ENCODE measurements at places on chromosomes 6 and 20. TPM values are rescaled to one million over a fixed set of nuclear protein-coding genes. Genes with fewer than 3 reads are reported as not detected.

The NUS1 gene
- 17.7 TPM for total RNA-seq

DNA sequence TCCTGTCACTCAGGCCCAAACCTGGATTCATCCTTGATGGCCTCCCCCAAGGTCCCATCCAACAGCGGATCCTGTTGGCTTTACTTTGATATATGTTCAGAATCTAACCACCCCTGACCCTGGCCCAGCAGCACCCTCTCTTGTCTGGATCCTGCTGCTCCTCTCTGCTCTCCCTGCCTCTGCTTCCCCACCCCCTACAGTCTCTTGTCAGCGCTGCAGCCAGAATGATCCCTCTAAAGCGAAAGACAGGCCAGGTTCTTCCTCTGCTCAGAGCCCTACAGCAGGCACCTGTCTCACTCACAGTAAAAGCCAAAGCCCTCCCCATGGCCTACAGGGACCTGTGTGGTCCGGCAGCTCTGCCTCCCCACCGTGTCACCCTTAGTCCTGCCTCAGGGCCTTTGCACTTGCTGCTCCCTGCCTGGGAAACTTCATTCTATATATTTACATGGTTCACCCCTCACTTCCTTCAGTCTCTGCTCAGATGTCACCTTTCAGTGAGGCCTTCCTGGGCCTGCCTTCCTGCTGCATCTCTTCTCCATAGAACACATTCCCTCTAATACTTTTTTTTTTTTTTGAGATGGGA lies 37.4 kb upstream of the KCNB1 start:
- DNase-seq = no peak

DNA sequence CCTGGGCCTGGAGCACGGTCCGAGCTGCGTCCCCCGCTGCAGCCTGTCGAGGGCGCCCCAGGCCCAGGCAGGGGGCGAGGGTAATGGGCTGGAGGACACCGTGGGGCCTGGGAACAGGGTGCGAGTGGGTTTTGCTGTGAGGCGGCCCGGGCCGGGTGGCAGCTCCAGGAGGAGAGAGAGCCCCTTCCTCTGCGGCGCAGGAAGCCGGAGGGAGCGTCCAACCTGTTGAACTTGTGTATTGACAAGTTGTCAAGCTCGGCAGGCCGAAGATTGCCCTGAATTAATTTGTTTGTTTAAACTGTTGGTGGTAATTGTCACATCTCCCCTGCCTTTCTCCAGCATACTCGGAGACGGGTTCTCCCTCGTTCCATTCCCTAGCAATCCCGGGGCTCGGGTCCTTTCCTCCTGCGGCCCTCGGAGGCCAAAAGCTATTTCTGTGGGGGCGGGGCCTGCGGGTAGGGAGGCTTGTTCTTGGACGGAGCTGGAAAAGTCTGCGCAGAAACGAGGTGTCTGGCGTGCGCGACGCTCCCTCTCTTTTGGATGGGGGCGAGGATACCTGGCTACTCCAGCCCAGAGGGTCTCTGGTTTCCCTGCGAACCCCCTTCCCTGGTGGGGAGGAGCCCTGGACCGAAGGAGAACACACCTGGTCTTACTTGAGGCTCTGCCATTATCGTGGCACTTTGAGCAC lies 9.9 kb downstream of the NR2E1 start:
- DNase-seq = no peak

DNA sequence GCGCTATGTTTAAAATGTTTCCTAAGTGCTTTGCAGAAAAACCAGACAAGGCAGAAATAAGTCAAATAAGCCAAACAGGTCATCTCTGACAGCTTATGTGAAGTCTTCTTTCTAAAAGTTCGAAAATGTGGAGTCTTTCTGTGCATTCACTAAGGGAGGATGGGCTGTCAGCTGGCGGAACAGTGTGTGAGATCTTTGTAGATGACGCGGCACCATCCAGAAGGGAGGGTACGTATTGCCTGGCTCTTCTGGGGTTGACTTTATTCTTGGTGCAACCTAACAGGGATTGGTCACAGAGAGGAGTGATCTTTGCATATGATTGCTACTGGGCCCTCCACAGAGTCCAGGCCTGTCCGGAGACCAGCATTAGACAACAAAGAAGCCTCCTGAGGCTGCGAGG lies 114.5 kb upstream of the EDN1 start:
- DNase-seq = no peak

GRCh38 chr20:61424011-61424627 lies 172.1 kb downstream of the CDH4 start:
- no peak for DNase-seq

The ADGRF1 gene
- total RNA-seq = not detected

DNA sequence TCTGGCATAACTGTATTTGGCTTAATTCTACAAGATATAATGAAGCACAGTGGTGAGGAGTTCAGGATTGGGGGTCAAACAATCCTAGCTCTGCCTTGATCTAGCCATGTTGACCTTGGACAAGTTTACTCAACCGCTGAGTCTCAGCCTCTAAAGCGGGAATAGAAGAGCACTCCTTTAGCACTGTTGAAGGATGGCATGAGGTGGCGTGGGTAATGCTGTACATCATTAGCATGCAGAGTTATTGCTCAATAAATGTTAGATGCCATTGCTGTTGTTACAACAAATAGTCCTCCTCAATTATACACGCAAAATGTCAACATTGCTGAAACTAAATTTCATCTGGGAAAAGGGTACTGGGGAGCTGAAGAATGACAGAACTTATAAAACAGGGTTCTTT lies 78.6 kb downstream of the KIF13A start:
- DNase-seq = no peak

DNA sequence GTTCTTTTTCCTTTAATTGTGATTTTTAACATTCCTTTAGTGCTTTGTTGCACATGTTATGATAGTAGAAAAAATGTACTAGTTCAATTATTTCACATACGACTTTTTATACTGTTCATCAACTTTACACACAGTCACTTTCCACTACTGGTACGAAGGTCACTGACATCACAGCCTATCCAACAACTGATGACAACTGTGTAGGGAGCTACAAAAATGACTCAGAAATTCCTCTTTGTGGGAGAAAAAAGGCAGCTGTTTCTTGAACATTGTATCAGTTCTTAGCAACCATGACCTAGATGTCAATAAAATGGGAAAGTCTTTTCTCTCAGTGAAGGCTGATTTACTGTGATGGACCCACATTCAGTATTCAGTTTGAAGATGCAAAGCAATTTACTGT lies 7.0 kb upstream of the ID4 start:
- DNase-seq = no peak

DNA sequence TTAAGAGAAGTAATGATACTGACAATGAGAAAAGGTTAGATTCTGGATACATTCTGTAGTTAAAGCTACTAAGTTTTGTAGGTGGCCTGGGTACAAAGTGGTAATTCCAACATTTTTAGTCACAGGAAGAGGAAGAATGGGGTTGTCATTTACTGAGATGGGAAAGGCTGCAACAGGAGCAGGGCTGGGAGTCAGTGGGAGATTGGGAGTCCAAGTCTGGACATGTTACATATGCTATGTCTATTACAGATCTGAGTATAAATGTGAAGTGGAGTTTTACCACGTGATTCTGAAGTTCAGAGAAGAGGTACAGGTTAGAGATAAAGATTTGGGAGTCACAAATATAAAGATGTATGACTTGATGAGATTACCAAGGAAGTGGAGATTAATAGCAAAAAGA lies 116.2 kb downstream of the RWDD2A start:
- no peak for DNase-seq

GRCh38 chr20:6053776-6054688 lies at the start of gene LRRN4:
LRRN4 (minus strand) TSS chr20:6054060; CDS start chr20:6052799, 1,261 bp downstream.
- DNase-seq = peak; percentile 71

The CAPN11 gene
- total RNA-seq = not detected

DNA sequence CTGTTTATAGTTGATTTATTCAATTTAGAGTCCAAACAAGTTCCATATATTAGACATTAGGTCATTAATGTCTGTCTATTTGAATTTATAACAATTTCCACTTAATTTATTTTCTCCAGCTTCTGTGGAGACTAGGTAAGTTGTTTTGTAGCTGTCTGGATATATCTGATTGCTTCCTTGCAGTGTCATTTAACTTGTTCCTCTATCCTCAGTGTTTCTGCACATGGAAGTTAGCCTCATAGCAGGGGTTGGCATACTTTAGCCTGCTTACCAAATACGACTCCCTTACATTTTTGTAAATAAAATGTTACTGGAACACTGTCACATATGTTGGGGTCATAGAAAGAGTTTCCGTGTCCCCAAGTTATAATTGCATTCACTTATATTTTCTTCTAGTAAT lies 216.1 kb downstream of the ESR1 start:
- no peak for DNase-seq

DNA sequence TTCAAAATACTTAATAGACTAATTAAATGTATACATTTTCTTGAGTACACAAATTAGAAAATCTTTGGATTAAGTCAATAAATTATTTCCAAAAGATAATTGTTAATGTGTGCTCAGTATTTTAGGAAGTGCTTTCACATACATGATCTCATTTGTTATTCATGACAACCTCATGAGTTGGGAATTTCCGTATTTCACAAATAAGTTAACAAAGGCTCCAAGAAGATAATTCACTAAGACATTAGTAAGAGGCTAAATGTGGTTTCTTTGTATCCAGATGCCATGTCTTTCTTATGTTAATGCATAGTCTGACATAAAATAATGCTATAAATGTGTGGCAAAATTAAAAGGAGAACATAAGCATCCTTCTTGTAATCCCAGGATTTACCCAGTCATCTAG lies 79.5 kb upstream of the TCF21 start:
- no peak for DNase-seq

- no peak for DNase-seq
These were observed 197.3 kb downstream of the NRN1 start for GRCh38 chr6:5809450-5809849.

The TSHZ2 gene
- total RNA-seq = 3.6 TPM

The RSPO3 gene
- 1.8 TPM for total RNA-seq

DNA sequence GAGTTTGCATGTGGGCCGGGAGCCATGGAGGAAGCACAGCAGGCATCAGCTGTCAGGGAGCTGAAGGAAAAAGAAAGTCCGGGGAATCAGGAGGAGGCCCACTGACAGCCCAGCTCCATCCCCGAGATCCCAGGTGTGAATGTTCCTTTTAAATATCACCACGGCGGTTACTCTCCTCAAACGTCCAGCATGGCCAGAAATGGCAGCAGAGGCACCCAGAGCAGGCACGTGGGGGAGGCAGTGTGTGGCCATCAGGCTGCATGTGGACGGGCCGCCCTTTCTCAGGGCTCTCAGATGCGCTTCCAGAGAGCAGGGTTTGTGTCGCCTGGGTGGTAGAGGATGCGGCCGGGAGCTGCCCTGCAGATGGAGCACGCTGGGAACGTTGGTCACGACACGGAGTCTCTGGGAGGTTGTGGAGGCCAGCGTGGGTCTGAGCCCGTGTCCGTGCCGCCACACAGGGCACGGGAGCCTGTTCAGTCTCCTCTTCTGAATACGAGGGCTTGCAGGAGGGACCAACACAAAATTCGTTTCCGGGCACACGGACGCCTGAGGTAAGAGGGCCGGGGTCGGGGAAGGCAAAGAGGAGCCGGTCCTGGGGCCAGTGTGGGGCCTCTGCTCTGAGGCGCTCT lies 45.3 kb upstream of the DACT2 start:
- DNase-seq = peak; percentile 29

The BTN3A1 gene
- total RNA-seq = 25.3 TPM

DNA sequence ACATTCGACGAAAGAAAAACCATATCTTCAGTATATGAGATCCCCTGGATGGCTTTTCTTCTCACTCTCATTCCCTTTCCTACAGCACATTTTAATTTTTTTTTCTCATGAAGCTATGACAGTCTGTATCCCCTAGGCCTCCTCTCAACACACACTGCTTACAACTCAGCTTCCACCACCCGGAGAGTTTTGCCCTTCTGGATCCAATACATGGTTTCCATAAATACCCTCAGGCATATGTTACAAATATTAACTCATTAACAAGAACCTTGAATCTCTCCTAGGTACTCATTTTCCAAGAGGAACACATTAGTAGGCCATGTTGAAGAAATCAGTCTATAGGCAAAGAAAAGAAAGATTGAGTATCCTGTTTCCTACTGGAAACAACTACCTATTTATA lies 44.0 kb downstream of the PAK5 start:
- no peak for DNase-seq

The TNFAIP3 gene
- total RNA-seq = 10.5 TPM

GRCh38 chr20:21357844-21358243 lies 39.5 kb downstream of the NKX2-4 start:
- no peak for DNase-seq

GRCh38 chr6:32615885-32616532 lies 21.2 kb upstream of the HLA-DQA1 start:
- no peak for DNase-seq

The SPATA25 gene
- total RNA-seq = 1.2 TPM

DNA sequence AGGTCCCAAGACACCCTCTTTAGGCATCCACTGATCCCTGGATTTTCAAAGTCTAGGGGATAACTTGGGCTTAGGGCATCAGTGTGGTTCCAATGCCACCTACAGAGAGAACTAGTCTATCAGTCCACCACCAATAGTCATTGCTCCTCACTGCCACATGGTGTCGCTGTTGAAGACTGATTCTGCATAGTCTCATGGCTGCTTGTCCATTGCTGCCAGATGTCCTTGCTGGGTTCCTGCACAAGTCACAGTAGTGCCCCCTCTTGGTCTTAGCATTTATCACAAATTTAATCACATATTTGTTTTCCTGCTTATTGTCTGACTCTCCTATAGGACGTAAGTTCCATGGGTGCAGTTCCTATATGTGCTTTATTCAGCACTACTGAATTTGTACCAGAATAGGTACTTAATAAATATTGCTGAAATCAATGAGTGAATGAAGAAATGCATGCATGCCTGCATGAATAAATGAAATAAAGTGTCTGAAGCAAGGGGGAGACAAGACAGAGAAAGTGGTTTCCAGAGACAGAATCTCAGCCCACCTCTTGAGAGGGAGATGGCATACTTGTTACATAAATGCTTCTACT lies 45.9 kb upstream of the RALY start:
- DNase-seq = no peak

The PDE10A gene
- 3.3 TPM for total RNA-seq

- DNase-seq = no peak
These were observed 7.4 kb downstream of the CPNE1 start for GRCh38 chr20:35657271-35657670.

The RAET1E gene
- 0.36 TPM for total RNA-seq

DNA sequence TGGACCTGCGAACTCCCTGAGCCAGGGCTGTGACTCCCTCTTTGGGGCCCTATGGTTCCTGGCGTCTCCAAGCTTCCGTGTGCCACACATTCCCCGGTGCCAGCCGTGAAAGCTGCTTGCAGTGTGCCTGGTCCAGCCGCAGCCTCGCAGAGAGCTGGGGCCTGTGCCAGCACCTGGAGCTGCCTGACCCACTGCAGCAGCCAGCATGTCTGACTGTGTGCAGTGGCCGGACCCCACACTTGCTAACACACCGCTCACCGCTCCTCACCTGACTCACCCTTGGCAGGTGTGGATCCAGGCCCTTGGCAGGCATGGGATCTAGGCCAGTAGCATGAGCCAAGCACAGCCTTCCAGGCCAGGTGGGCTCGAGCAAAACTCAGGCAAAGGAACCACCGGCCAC lies 227.5 kb downstream of the OTOR start:
- DNase-seq = no peak

- DNase-seq = no peak
These were observed 33.9 kb upstream of the ZBTB24 start for GRCh38 chr6:109516929-109517328.

The PNLDC1 gene
- total RNA-seq = not detected

All from osteoblast (primary cell).